ENCODE measurements at places on chromosomes 5 and 9.

GRCh38 chr9:15843931-15844330 is 291.1 kb downstream of the CCDC171 start:
- DNase-seq = no peak

DNA sequence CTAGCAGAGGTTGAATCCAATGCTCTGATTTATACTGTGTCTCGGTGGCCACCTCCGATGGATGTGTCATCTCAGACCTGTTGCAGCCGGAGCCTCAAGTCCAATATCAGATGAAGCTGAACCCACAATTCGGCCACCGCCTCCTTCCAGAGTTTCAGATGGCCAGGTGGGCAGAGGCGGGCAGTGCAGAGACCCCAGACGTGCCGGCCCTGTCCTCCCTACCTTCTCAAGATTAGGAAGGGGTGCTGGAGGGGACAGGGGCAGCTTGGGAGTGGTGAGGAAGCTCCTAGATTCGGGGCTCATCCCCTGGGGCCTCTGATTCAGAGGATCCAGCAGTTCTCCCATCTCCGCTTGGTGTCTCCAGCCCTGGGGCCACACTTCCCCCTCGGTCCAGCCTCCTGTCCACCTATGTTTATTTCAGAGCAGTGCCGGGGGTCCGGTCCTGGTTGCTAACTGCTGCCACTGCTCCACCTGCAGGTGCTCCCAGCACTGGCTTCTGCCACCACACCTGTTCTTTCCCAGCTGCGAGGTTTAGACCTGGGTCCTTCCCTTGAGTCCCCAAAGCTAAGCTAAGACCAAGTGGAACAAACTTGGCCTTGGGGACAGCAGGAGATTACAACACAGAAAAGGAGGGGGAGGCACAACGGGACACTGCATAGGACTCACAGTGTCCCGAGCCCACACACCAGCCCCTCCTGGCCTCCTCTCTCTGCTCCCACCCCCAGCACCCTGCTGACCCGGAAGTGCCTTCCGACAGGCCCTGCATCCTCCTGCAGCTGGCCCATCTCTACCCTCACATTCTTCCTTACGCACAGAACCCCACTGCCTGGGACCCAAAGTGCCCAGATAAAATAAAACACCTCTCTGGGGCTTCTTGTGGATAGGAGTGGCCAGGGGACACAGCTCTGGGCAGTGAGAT is 81.6 kb downstream of the NTNG2 start:
- DNase-seq = no peak

DNA sequence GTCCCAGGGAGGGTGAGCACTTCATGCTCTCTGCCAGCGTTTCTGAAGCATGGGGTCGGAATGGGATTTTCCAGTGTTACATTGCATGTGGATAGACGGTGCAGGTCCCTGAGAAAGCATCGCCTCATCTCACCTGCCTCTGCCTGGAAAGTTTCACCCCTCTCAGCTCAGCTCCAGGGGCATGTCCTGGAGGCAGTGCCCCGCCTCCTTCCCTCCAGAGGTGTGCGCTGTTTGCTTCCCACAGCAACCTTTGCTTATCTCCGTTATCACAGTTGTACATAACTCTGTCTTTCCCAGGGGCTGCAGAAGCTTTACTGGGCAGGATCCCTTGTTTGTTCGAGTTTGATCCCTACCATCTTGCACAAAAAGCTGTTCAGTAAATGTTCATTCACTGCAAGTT is 10.7 kb upstream of the CREBRF start:
- DNase-seq = no peak

GRCh38 chr5:78360674-78360923 is 182 bp downstream of the SCAMP1 start:
- no peak for DNase-seq

GRCh38 chr9:84412654-84413053 is 72.1 kb upstream of the SLC28A3 start:
- no peak for DNase-seq

- DNase-seq = no peak
Observed at GRCh38 chr9:1875921-1876448, 139.2 kb upstream of the SMARCA2 start.

GRCh38 chr5:101515721-101516120 is 612.6 kb upstream of the ST8SIA4 start:
- DNase-seq = no peak

GRCh38 chr9:97562542-97562941 is 61.1 kb downstream of the TMOD1 start:
- no peak for DNase-seq

GRCh38 chr9:79928661-79929223 is 357.0 kb downstream of the TLE4 start:
- DNase-seq = no peak

- no peak for DNase-seq
Observed at GRCh38 chr5:34548086-34548403, 108.1 kb upstream of the RAI14 start.

GRCh38 chr9:76297721-76298239 is 96.4 kb downstream of the RFK start:
- DNase-seq = no peak

- DNase-seq = no peak
Observed at GRCh38 chr9:14909181-14909580, 1.0 kb downstream of the FREM1 start.

GRCh38 chr9:123174079-123174478 is 94.3 kb downstream of the STRBP start:
- DNase-seq = no peak

DNA sequence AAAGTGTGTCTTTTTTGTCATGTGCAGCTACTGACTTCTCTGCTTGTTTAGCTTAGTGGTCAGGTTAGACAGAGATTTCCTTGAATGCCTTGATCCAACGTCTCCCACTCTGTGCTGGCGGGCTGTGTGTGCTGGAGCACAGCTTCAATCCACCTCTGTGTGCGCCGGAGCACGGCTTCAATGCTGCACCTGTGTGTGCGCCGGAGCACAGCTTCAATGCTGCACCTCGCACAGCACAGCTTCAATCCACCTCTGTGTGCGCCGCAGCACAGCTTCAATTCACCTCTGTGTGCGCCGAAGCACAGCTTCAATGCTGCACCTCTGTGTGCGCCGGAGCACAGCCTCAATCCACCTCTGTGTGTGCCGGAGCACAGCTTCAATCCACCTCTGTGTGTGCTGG is 69.0 kb upstream of the PHYKPL start:
- no peak for DNase-seq
